ENCODE measurements at places on chromosomes 5 and 9.

DNA sequence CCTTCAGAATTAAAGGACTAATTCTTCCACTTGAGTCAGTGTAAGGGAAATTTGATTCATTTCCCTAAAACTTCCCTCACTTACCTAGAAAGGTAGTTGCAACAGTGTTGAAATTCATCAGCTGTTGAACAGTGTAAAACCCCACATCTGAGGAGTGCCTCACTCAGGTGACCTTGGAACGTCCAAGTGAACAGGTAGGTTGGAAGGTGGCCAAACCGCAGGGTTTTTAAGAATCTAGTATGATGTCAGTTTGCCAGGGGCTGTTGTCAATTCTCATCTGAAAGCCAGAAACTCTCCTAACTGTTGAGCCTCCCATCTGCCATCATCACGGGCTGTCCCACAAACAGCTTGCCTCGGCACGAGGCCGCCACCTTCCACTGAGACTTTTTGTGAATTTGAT is 105.7 kb downstream of the TMEM174 start:
- DNase-seq = no peak

- DNase-seq = no peak
These were observed 164.7 kb upstream of the PTGER4 start for GRCh38 chr5:40514976-40515375.

- DNase-seq = peak; percentile 3
These were observed 219.7 kb downstream of the ZSWIM6 start for GRCh38 chr5:61551637-61552313.

- no peak for DNase-seq
These were observed 71.8 kb downstream of the PHF2 start for GRCh38 chr9:93648181-93648580.

- DNase-seq = no peak
These were observed 152.4 kb downstream of the NSG2 start for GRCh38 chr5:174197929-174198328.

- DNase-seq = no peak
These were observed 453 bp downstream of the RASGEF1C start for GRCh38 chr5:180208435-180209081.

DNA sequence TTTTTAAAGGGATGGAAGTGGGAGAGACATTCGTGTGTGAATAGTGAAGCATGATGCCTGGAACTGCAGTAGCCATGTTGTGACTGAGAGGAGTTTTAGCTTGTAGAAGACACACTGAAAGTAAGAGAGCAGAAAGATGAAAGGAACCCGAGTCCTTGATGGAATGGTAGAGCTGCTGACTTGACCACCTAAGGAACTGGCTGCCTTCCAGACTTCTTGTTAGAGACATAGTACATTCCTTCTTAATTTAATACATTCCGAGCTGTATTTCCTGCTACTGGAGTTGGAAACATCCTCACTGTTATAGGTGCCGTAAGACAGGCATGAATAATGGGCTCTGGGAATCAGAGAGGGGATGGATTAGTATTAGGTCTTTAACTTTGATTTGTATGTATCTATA is 7.4 kb downstream of the CER1 start:
- peak; percentile 65 for DNase-seq

- no peak for DNase-seq
These were observed 740.1 kb upstream of the FAM174A start for GRCh38 chr5:99795031-99795430.

- DNase-seq = no peak
These were observed 85.7 kb upstream of the LHFPL2 start for GRCh38 chr5:78734094-78734845.

- no peak for DNase-seq
These were observed 54.5 kb upstream of the PSD2 start for GRCh38 chr5:139740992-139741672.

DNA sequence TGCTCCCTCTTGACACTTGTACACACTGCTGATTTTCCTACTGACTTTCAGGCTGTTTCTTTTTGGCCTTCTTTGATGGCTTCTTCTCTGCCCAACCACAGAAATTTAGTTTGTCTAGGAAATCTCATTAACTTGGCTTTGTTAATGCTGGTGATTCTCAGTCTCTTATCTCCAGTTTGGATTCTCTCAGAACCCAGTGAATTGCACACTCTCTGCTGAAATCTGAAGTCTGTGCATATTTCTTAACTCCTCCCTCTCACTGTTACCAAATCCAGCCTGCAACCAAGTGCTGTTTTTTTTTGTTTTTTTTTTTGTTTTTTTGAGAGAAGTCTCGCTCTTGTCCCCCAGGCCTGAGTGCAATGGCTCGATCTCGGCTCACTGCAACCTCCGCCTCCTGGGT is 117.2 kb downstream of the CDC42SE2 start:
- DNase-seq = no peak

DNA sequence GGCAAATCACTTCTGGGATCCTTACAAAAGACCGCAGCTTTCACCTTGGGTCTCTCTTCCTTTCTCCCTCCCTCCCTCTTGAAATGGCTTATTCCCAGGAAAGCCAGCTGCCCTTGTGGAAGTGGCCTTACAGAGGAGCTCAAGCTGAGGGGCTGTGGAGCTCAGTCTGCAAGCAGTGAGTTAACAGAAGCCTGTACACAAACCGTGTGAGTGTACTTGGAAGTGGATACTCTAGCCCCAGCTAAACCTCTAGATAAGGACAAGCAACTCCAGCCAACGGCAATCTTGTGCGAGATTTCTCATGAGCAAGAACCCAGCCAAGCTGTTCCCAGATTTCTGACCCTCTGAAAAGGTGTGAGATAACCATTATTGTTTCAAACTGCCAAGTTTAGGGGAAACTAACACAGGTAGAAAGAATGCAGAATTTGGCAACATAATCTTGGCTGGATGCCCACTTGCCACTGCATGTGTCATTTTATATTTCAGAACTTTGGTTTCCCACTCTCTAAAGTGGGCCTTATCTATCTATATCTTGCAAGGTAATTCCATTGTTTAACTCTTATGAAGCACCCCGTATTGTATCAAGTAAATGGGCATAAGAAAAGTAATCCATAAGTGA is 85.6 kb downstream of the CDH18 start:
- no peak for DNase-seq

DNA sequence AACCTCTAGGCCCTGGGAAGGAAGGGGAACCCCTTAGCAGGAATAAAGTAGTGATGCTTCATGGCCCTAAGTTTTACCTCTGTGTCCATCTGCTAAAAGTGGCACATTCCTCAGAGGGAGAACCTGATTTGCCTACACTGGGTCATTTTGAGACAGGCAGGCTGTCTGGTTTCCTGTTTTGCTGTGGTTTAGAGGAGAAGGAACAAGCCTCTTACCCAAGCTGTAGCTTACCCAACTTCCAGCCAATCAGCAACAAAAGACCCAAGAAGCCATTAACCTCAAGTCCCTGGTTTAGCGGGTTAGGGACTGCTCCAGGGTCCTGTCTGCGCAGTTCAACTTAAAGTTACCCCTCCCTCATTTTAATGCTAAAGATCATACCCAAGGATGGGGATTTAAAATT is 411.0 kb downstream of the MAT2B start:
- DNase-seq = peak; percentile 35

DNA sequence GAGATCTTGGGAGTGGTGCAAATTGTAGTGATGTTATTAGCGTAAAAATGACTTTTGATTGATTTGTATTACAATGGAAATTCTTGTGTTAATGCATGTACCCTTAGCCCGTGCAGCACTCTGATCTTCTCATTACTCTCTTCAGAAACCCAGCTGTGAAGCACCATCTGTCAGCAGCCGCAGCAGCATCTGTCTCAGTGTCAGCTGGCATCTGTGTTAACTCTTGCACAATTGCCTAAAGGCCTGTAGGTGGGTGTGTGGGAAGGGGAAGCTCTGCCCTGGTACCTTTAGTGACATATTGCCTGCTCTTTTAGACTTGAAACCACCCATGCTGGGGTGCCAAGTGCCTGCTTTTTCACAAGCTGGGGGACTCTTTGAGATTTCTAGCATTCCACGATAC is 101.3 kb downstream of the FBXL7 start:
- DNase-seq = no peak

DNA sequence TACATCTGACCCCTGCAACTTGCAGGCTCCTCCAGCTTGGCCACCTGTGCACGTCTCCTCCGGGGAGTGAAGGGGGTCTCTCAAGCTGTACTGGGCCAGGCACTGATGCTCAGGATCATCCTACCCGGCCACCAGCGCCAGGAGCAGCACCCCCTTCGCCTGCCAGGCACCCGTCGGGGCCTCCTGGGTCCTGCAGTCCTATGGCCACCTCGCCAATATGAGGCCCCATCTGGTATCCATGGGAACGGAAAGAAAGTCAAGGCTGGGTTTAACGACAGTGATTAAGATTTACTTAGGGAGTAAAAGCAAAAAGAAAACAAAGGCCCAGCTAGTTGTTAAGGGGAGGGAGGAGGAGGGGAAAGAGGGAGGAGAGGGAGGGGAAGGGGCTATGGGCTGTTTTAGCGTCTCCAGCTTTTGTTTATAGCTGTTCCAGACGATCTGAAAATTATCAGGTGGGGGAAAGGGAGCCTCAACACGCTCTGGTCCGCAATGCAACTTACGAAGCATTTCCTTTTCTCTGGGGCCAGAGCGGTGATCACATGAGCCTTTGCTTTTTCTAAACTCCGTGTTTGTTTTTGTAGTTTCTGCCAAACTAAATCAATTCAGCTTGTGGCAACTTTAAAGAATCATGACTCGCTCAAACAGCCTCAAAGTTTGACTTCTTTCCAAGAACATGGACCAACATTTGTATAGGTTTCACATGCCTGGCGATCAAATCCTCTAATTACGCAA is 132.4 kb downstream of the ROR2 start:
- peak; percentile 86 for DNase-seq

- no peak for DNase-seq
These were observed 32.8 kb upstream of the ADCY2 start for GRCh38 chr5:7363067-7363677.

GRCh38 chr5:175464942-175465233 is 13.5 kb upstream of the SFXN1 start:
- DNase-seq = no peak

DNA sequence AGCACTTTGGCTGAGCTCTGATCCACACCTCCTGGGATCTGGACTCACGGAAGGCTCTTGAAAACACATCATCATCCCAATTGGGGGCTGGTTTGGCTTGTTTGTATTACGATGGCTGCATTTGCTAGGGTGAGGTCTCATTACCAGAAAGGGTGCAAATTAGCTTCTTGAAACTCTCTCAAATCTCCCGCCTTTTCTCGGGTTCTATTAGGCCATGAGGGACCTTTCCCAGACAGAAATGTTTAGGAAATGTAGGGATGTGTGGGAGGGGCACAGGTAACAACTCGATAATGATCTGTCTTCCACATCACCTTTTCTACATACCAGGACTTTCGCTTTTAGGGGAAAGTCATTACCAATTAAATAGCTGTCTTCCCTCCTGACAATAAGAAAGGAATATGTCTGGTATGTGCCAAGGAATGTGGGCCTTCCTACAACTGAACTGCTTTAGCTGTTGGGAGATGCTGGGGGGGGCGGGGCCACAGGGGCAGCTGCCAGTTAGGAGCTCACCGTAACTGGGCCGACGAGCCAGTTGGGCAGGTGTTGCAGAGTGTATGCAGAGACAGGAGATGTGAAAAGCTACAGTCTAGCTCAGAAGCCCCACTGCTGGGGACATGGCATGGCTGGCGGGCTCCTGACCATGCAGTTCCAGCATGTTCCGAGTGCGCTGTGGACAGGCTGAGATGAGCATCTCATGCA is 71.2 kb downstream of the AK8 start:
- peak; percentile 15 for DNase-seq

DNA sequence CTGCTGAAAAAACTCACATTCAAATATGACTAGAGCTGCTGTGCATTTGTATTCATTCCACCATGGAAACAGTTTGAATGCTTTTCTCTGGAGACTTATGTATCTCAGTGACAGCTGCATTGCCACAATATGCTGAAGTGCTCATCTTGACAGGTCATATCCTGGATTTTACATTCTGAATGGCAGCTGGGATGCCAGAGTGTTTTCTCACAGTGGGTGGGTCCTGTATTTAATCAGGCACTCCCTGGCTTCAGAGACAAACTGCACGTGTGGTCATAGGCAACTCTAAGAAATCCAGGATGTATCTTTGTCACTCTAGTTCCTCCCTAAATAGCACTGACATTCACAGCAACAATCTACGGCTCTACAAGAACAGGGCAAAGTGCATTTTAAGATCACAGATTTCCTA is 75.6 kb downstream of the ST8SIA4 start:
- peak; percentile 47 for DNase-seq

DNA sequence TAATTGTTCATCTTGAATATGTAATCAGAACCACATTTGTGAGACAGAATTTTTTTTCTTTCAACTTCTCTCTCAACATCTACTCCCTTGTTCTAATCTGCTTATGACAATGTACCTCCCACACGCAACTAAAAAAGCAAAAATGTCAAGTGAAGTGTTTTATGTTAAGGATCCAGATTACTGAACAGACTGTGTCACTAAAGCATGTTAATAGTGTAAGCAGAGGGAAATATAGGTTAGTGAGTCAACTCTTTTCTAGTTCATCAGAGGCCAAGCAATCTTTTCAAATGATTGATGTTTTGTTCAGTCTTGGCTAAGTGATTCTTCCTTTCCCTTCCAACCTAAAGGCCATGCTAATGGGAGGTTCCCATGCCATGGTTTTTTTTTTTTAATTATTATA is 34.7 kb upstream of the IDNK start:
- peak; percentile 31 for DNase-seq
